ENCODE measurements at places on chromosomes 5 and 9.

GRCh38 chr9:121494192-121494591 lies 5.5 kb downstream of the GGTA1 start:
- no peak for DNase-seq

DNA sequence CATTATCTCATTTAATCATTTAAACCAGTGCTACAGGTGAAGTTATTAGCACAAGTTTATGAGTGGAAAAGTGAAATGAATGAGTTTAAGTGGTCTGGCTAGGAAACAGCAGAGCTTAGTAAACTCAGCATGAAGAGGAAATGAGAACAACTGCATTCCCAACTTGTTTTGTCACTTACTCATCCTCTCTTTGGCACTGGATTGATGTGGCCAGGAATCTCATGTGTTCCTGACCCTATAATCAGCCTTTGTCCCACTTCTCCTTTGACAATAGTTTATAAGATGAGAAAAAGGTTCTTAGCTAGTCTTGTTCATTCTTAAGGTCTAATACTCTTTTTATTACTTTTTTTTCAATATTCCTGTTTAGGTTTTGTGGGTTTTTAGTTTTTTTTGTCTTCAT lies 559.2 kb upstream of the TLE4 start:
- DNase-seq, result no peak

DNA sequence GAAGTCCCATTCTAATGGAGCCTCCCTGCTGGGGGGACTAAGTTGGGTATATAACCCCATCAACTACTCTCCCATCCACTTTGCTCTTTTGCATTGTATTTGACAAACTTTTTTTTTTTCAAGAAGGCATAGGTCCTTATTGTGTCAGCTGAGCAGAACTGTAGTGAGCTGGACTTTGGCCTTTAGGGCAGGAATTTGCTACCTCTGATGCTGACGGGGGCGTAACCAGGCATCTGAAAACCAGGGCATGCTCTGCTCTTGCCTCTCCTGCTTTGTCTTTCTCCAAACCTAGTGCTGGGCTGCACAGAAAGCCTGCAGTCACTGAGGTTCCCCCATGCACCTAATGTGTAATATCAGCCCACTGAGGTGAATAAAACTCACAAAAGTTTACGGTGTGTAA lies 49.0 kb downstream of the MSX2 start:
- no peak for DNase-seq

DNA sequence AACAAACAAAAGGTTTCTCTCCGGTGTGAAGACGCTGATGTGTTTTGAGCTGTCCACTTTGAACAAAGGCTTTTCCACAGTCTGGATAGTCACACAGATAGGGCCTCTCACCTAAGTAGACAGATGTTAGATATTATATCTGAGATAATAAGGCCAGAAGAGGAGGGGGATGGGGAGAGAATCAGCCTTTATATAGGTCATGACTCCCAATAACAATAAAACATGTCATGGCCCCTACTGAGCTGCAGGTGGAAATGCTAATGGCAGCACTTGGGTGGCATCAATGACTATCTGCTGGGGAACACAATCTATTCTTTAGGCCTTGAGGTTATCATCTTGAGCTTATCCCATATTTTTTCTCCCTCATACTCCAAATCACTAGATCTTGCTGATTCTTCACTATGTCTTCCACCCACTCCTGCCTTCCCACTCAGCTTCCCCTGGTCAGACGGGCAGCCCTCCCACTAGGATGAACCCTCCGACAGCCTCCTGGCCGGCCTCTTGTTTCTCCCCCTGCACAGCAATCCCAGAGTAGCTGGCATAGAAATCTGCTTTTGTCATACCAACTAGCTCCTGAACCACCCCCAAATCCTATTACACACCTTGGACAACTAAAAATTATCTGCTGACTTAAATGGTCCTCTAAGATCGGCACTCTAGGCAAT lies 11.5 kb upstream of the SLC35D2 start:
- DNase-seq, result no peak

DNA sequence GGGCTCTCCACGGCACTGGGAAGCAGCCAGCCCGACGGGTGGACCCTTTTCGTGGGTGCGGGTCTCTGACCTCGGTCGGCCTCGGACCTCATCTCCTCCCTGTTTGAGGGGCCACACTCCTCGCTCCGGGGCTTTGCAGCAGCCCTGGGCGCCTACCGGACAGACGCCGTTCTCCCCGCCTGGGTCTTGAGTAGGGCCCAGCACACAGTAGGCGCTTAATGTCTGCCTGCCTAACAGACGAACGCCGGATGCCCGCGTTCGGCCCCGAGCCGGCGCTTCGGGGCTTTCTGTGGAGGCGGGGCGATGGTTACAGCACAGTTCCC lies 842 bp upstream of the GTF3C5 start:
- DNase-seq, result no peak

DNA sequence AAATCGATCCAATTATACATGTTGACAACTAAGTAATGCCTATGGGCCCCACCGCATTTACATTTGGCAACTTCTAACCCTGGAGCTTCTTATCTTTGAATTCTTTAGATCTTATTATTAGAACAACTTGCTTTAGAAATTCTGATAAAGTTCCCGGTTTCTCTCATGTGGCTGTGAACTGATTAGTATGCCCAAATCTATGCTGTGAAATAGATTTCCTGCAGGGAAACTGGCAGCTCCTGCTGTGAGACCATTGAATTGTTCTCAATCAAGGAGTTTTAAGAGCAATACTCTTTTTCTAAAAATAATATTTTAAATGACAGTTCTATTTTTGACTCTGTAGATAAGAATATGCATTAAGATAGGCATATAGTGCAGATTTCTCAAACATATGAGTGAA lies 177.5 kb downstream of the GABRB2 start:
- no peak for DNase-seq

Data from activated naive CD4-positive, alpha-beta T cell (primary cell).